NCI-H748 treated with DMSO at 0.1 percent for 48 hours (cell line): ENCODE measurements at places on chromosomes 1 and 21.

GRCh38 chr1:156419854-156420204, 50.8 kb downstream of the RHBG start:
- no peak for DNase-seq

- DNase-seq = peak; percentile 19
These were observed 516 bp downstream of the TBX15 start for GRCh38 chr1:118987468-118988185.

GRCh38 chr1:245156736-245157505, 2.1 kb downstream of the KIF26B start:
- peak; percentile 59 for DNase-seq

- DNase-seq = no peak
These were observed 154.1 kb downstream of the CAMTA1 start for GRCh38 chr1:6939363-6939762.

DNA sequence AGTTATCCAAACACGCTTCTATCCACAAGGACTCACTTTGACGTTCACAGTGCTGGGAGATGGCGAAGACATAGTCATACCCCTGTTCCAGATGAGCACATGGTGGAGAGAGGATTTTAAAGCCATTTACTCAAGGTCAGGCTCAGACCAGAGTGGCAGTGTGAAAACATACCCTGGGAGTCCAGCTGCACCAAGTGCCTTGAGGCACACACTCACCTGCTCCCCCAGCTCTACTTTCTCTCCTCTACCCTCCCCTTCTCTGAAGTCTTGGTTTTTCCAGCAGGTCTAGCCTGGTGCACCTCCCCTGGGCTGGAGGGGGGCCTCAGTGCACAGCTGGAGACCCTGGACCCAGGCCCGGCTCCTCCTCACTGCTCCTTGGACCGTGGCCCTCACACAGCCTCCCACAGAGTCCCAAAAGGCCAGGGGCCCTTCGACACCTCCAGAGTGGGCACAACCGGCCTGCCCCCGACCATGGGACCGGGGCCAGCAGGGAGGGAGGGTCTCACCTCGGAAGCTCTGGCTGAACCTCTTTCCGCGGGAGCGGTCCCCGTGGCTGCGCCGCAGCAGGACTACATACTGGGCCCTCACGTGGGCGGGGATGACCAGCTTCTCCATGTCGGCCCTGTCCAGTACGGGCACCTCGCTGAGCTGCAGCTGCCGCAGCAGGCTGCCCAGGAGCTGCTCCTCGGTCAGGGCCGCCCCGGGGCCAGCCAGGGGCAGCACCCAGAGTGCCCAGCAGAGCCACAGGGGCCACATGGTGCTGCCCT, 452 bp downstream of the LEFTY2 start:
- DNase-seq = no peak

GRCh38 chr1:155940482-155940992, 901 bp upstream of the RXFP4 start:
- DNase-seq = no peak

- no peak for DNase-seq
These were observed 2.7 kb upstream of the CLDN19 start for GRCh38 chr1:42742617-42743316.

DNA sequence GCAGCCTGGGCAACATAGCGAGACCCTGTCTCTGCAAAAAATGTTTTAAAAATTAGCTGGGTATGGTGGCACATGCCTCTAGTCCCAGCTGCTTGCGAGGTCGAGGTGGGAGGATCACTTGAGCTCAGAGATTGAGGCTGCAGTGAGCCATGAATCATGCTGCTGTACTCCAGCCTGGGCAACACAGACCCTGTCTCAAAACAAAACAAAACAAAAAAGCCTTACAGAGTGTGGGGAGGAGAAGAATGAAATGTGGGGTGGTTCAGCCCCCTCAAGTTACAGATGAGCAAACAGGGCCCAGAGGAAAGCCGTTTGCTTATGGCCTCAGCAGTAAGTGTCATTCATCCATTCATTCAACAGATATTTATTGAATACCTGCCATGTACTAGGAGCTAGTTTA, 40.7 kb downstream of the RPS6KA1 start:
- DNase-seq = no peak

GRCh38 chr1:204479387-204480136, 15.0 kb downstream of the PIK3C2B start:
- DNase-seq = no peak
